ENCODE measurements at places on chromosomes 16 and 17. TPM values are rescaled to one million over a fixed set of nuclear protein-coding genes. Genes with fewer than 3 reads are reported as not detected.

DNA sequence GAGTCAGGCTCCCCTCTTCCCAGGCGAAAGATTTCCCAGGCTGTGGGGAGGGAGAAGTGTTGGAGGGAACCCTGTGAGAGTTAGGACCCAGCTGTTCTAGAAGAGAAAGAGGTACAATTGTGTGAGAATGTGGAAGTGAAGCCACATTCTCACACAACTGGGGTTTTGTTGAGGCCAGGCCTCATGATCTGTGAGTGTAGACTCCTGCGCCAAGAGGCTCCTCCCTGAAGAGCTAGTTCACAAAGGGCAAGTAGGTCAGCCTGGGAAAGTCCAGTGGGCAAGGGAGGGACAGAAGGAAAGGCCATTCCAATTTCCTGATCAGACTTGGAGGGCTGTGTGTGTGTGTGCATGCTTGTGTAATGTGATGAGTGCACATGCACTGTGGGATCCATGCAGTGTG is 15.2 kb downstream of the CD300LF start:
- no peak for DNase-seq

Gene POLR2C
- 58.0 TPM for total RNA-seq

GRCh38 chr16:6993544-6993943 is 339.1 kb upstream of the RBFOX1 start:
- DNase-seq = no peak

DNA sequence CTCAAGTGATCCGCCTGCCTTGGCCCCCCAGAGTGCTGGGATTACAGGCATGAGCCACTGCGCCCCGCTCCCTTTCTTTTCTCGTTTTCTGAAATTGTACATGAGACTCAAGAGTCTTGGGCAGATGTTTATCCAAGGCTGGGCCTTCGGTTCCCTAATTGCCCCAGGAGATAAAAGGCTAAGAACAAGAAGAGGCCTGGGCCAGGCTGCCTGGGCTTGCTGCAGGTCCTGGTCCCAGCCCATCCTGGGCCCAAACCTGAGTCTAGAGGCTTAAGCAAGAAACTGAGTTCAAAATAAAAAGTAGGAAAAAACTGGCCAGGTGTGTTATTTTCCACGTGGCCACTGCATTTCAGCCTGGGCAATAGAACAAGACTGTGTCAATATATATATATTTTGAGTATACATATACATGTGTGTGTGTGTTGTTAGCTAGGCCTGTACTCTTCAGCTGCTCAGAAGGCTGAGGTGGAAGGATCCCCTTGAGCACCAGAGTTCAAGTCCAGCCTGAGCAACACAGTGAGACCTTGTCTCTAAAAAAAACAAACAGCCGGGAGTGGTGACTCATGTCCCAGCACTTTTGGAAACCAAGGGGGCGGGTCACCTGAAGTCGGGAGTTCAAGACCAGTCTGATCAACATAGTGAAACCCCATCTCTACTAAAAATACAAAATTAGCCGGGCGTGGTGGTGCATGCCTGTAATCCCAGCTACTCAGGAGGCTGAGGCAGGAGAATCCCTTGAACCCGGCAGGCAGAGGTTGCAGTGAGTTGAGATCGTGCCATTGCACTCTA is 6.8 kb upstream of the CLUH start:
- DNase-seq = no peak

GRCh38 chr17:54948380-54948779 is 20.1 kb downstream of the COX11 start:
- DNase-seq = peak; percentile 99

GRCh38 chr16:67022531-67023214 is 6.3 kb upstream of the CBFB start:
- DNase-seq = peak; percentile 68

- DNase-seq = no peak
Observed at GRCh38 chr16:20611350-20611902, 35.3 kb upstream of the ACSM2B start.

Gene FAM171A2
- 18.2 TPM for total RNA-seq
